CD4-positive, alpha-beta memory T cell (primary cell): ENCODE measurements at places on chromosomes 3 and 15.
A peak's percentile ranks its signal among the peaks of the same experiment; 100 is the strongest.

GRCh38 chr3:108403198-108403597 is 106.8 kb downstream of the HHLA2 start:
- no peak for DNase-seq

- DNase-seq: no peak
Observed at GRCh38 chr3:160719710-160720109, 36.3 kb upstream of the PPM1L start.

GRCh38 chr3:126028096-126028495 is 55.8 kb downstream of the SLC41A3 start:
- DNase-seq: no peak

- DNase-seq: peak; percentile 44
Observed at GRCh38 chr3:151156618-151157216, 46.3 kb downstream of the GPR171 start.

DNA sequence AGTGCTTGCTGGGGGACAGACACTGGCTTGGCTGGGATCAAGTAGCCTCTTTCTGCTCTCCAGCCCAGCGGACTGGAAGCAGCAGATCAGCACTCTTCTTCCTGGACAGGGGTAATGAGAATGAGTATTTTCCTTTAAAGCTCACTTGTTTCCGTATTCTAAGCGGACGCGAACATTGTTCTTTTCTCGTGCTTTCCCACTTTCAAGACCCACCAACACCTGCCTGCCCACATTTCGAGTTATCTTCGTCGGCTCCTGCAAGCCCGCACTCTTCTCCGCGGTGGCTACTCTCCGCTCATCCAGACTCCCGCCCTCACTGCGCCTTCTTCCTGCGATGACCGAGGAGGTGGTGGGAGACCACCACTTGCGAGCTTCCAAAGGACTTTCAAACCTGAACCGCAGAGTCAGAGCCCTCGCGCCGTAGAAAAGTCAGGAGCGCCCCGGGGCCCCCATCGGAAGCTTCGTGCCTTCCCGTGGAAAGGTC is 1.6 kb upstream of the PPM1L start:
- peak; percentile 18 for DNase-seq

- DNase-seq: no peak
Observed at GRCh38 chr3:19967812-19968211, 20.9 kb downstream of the RAB5A start.

GRCh38 chr3:144341471-144341870 is 369.8 kb downstream of the DIPK2A start:
- no peak for DNase-seq

GRCh38 chr3:171428321-171428787 is 31.9 kb downstream of the TNIK start:
- DNase-seq: no peak

GRCh38 chr3:131501949-131502348 is 822 bp downstream of the MRPL3 start:
- no peak for DNase-seq

DNA sequence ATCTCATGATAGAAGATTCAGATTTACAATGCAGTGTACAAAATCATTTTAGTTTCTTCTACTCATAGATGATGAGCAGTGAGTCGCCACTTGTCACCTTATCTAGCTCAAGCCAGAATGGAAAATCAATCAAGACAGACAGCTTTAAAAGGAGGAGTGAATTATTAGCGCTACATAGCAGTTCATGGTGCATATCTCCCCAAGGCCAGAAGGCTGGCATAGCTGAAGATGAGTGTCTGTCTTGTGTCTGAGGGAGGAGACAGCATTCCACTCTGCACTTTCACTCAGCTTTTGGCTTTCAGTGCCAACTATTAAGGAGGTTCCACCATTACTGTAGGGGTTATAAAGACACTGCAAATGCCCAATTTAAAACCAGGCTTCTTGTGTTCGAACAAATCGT is 804.1 kb upstream of the LMCD1 start:
- DNase-seq: no peak

DNA sequence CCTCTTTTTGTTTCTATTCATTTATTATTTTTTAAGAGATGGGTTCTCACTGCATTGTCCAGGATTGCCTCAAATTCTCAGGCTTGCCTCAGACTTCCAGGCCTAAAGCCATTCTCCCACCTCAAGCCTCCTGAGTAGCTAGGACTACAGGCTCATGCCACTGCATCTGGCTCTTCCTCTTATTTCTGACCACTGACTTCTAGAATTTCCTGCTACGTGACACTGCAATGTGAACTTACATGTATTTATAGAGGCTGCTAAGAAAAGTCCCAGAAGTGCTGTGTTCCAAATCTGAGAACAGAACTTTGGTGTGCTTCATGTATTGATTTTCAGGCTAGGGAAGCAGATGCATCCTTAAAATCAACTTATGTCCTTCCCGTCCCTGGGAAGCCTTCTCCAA is 407.4 kb downstream of the RSL24D1 start:
- no peak for DNase-seq

DNA sequence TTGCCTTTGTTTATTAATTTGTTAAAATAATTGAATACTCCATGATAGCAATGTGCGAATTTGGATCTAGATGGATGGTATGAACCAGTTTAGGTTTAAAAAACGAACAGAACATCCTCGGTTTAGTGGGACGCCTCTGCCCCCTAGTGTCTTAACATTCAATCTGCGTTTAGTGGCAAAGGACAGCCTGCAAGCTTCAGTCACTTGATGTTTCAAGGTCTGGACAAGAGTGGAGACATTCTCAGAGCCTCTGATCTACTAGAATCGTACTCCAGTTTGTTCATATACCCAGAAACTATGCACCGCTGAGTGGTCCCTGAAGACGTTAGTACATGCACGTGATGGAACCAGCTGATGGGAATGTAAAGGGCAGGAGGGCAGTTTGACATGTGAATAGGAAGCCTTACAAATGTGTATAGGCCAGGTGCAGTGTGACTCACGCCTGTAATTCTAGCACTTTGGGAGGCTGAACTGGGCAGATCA is 17.8 kb upstream of the ATP13A4 start:
- no peak for DNase-seq

GRCh38 chr15:88617031-88617722 is 4.0 kb upstream of the AEN start:
- no peak for DNase-seq

DNA sequence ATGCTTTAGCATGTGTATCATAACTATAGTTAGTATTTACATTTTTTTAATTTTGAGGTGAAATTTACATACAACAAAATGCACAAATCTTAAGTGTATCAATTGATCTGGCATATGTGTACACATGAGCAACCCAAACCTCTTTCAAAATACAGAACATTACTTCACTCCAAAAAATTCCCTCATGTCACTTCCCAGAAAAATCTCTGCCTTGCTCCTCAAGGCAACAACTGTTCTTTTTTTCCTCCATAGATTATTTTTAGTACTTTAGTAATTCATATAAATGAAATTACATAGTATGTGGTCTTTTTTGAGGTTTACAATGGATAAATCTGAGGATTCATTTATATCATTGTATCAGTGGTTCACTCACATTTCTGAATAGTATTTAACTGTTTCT is 84.9 kb downstream of the TRIM42 start:
- DNase-seq: no peak

DNA sequence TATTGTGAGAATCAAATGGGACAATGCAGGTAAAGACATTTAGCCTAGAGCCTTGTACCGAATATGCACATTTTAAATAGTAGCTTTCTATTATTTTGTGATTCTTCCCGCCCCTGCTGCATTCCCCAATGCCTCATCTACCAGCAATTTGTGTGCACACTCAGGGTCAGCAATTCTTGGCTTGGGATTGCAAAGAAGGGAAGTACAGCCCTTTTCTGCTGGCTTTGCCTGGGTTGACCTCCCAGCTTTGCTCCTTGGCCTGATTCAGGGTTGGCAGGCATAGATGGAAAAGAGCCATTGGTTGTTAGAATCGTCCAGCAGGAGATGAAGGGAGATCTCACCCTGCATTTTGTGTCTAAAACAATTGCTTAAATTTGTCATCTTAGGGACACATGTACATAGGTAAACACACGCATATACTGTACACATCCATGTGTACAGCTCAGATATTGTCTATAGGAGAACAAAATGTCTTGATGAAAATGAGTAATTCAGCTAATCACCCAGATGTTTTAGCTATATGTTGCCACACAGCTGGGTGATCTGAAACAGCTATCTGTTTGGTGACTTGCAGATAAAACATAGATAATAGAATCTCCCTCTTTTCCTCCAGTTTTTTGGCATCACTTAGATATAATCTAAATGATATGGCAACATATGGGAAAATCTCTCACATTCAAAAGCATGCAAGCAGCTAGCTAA is 340.9 kb upstream of the TBL1XR1 start:
- no peak for DNase-seq

- no peak for DNase-seq
Observed at GRCh38 chr3:113571360-113571759, 39.0 kb downstream of the SIDT1 start.

DNA sequence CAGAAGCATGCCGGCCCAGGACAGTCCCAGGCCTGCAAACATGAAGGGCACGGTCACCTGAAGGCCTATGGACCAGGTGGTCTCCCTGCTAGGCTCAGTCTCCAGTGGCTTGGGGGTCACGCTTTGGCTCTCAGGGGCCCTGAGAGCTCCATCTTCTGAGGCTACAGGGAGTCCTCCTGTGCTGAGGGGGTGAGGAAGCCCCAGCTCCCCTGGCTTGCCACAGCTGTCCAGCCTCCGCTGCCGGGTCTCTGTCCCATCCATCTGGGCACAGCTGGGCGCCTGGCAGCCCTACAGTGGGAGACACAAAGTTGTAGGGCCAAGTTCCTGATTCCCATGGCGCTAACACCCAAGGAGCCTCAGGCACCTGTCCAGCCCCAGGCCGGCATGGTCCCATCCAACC is 16.0 kb downstream of the SLC41A3 start:
- DNase-seq: no peak

DNA sequence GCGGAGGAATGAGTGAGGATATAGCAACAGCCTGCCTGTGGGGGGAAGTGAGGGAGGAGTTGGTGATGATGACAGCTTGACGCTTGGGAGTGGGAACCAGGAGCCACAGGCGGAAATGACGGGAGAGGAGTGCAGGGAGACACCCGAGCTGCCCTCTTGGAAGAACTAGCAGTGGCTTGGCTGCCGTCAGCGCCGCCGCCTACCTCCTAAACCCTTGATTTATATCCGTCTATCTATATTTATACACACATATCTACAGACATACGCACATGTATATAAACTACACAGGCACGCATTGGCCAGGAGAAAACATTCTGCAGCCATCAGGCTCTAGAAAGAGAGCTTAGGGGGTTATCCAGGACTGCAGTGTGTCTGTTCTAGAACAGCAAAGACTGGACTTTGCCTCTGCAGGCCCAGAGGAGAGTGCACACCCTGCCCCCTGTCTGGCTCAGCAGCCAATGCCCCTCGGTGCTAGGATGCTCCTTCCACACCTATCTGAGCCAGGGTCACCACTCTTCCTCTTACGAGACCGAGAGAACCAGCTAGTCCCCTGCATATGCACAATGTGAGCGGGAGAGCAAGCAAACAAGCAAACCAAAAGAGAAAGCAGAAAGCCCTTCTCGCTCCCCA is 45.3 kb upstream of the MAGEF1 start:
- no peak for DNase-seq

- no peak for DNase-seq
Observed at GRCh38 chr3:177377166-177377565, 179.9 kb upstream of the TBL1XR1 start.

DNA sequence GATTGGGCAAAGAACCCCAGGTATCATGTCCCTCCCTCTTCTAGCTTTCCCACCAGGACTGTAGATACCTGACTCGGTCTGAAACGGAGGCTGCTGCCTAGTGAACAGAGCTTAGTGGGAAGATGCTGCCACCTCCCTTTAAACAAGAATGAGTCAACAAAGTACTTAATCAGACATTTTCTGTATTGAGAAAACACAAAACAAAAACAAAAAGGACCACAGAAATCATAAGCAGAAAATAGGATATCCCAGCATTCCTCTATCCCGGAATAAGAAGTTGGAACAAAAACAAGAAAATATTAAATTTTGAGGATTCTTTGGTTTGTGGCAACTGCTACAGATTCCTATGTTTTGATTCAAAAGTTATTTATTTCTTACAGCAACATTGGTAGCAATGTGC is 51.7 kb upstream of the COL8A1 start:
- DNase-seq: no peak

DNA sequence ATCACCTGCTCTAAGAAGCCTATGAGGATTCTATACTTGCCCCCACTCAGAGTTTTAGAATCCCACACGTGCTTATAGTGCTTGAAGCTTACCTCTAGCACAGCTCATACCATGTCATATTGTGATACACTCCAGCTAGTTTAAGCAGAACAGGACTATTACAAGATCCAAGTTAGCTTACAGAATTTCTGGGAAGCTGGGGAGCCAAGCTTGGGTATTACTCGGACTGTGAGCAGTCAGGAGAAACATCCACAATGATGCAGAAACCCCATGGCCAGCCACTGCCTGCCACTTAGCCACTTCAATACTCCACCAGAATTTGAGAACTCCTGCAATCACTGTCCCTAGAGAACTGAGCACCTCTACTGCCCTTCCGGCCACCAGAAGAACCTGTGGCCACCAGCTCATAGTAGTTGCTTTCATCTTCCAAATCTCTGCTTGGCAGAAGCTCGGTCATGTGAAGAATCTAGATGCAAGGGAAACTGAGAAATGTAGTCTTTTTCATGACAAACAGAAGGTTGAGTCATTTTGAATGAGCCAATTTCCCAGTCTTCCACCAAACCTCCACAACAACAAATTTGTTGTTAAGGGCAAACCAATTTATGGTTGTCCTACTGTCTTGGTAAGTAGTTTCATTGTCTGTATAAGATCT is 27.7 kb upstream of the SSR3 start:
- no peak for DNase-seq

DNA sequence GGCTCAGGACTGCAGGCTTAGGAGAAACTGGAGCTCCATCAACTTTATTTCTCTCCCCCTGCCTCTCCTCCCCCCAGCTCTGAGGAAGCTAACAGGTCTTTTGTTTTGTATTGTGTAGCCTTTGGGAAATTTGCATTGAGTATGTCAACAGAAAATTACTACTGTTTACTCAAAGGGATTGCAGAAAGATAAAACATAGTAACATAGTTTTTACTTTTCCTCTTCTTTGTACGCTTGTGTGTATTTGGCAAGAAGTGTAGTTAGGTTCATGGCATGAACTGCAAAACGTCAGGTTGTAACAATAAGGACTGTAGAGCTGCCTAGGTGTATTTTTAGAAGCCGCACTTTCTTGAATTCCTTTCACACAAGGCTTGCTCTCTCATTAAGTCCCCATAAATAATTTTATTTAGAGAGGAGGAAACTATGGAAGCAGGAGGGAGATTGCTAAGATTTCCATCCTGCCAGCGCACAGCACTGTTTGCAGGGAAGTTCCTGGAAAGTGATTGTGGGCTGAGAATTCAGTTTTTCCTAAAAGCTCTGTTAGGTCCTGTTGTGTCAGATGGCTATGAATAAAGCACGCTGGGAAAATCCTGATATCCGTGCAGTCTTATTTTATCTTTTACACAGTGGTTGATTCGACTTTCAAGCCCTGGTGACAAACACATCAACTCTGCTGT is 21.1 kb upstream of the SATB1 start:
- no peak for DNase-seq

- DNase-seq: no peak
Observed at GRCh38 chr3:57256844-57257243, 29.3 kb downstream of the APPL1 start.
